CD4-positive, alpha-beta T cell treated with Interleukin-17A for 1 hour (primary cell): ENCODE measurements at places on chromosomes 3 and 15.
A peak's percentile ranks its signal among the peaks of the same experiment; 100 is the strongest.

DNA sequence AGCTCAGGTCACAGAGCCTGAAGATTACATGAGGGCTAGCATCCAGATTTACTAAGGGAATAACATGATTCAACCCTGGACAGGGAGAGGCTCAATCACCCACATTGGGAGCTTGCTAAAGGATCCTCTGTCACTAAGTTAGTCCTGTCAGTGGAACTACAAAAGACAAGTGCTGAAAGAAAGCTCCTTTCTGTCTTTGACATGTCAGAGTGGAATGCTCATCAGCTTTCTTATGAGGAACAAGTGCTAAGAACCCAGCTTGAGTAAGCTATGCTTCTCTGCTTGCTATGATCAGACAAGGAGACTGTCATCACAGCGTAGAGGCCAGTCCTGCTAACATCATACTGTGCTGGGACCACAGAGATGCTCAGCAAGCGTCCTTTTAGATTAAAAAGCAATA is 74.5 kb downstream of the MB21D2 start:
- no peak for DNase-seq

GRCh38 chr3:62228467-62228866 is 144.9 kb downstream of the FEZF2 start:
- no peak for DNase-seq

GRCh38 chr15:64455961-64456371 is 4.4 kb upstream of the ZNF609 start:
- DNase-seq, result no peak

GRCh38 chr3:156171281-156172267 is 51.2 kb downstream of the KCNAB1 start:
- no peak for DNase-seq

- no peak for DNase-seq
These were observed 716.5 kb upstream of the GOLIM4 start for GRCh38 chr3:168812234-168812633.

DNA sequence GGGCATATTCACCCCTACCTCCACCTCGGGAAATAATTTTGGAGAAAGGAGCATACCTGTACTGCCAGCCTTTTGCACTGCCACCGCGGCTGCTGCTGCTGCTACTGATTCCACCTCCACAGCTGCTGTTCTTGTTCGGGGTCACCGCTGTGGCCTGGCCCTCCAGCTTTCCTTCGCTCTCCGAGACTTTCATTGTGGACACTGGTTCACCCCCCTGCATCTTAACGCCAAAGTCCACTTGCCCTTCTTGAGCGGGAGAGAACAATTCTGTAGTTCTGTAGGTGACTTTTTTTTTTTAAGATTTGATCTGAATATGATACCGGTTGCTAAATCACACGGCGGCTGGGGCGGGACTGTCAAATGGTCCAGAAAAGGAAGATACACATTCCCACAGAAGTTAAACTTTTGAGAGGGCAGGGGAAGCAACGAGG is 701 bp downstream of the OSBPL11 start:
- no peak for DNase-seq

DNA sequence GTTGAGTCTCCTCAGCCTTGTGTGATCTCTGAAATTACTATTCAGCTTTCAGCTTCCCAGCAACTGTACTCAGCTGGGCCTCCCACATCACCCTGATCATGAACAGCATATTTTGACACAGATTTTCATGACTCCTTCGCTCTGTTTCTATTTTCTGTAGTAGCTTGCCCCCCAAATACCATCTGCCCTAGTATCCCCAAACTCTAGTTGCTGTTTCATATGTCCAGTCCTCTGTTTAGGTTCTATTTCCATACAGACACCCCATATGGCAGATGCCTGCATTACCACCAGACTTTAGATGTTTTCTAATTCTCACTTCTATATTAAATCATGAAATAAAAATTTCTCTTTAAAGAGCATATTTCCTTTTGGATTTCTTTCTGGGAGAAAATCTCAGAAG is 217.2 kb upstream of the ARPP21 start:
- DNase-seq, result no peak

DNA sequence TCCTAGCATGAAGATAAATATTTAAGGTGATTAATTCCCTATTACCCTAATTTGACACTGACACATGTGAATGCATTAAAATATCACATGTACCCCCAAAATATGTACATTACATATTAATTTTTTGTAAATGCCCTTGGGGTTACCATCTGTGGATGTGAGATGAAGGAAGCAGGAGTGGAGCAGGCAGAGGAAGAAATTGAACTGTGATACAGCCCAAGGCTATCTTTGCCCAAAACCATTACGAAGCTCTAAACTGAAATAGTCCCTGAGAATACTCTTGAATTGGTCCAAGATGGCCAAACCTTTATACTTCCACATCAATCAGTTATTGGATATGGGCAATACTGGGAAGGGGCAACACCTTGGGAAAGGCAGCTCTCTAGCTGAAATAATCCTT is 105.0 kb downstream of the CLASP2 start:
- no peak for DNase-seq

DNA sequence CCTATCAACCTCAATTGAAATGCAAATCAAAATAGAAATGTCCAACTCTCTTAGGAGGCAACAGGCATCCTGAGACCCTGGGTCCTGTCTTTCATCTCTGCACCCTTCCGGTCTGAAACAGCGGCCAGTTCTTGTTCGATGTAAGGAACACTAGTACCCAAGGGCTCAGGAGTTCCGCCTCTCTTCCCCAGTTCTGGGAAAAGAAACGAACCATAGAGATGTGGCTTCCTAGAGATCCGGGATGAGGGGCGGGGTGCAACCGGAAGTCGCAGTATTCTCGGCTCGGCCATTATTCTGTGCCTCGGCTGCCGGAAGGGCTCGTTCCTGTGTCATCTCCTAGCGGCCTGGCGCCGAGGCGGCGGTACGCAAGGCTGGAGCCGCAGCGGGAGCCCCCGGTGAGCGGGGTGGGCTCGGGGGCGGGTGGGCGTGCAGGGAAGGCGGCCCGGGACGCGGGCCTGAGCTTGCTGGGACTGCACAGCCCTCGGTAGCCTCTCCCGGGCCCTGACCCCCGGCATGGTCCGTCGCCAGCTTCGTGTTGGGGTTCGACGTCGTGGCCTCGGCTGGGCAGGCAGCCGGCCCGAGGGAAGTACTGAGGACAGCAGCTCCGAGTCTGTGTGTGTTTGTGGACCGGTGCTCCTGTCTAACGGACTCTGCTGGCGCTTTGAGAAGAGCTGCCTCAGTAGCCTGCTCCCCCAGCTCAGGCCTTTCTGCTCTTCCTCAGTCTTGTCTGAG is at the start of gene ZNF197:
Gene ZNF197 (plus strand): TSS at position 288 of the 732 bp plus-strand sequence. CDS start 4,119 bp downstream, outside the sequence.
- DNase-seq, result peak; percentile 61

- DNase-seq, result no peak
These were observed 1152.4 kb upstream of the ALCAM start for GRCh38 chr3:104214277-104214676.

DNA sequence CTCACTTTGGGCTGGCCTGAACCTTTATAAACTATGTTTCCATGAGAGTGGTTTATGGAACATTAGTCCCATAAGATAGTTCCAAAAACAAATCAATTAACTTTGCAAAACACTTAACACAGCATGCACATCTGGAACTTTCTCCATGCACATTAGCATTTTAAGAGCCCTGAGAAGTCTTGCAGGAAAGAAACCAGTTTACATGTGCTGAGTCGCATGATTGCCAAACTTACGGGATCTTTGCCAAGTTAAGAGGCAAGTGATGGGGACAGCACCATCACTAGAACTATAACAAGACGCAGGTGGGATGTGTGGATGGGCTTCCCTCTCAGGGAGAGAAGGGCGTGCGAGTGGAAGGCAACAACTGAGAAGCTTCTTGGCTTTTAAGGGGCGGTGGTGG is 20.7 kb downstream of the ADAMTS9 start:
- DNase-seq, result no peak

GRCh38 chr3:130537673-130538304 is 20.8 kb downstream of the COL6A6 start:
- no peak for DNase-seq

DNA sequence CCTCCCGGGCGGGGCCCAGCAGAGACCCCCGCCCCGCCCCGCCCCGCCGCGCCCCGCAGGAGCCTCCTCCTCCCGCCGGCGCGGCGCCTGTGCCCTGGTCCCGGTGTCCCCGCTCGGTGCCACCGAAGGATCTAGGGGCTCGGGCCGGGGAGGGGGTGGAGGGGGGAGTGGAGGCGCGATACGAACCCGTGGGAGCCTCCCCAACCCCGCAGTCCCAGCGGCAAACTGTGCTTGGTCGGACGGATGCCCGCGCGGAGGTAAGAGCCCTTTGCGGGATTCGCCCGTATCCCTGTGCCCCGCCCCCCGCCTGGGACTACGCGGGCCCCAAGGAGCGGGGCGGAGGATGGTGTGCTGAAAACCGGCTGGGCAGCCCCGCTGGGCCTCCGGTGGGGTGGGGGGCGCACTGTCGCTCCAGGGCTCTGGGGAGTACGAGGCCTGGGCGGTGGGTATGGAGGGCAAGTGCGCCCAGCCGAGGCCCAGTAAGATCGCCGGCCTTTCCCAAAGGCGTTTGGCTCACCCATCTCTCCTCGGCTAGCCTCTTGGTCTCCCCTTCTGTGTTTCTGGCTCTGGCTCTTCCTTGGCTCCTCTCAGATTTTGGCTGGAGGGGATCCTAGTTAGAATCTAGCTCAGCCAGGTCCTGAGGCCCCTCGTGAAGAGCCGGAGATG is 65.6 kb upstream of the POLG start:
- no peak for DNase-seq

GRCh38 chr3:103992469-103992868 is 1374.2 kb upstream of the ALCAM start:
- no peak for DNase-seq

DNA sequence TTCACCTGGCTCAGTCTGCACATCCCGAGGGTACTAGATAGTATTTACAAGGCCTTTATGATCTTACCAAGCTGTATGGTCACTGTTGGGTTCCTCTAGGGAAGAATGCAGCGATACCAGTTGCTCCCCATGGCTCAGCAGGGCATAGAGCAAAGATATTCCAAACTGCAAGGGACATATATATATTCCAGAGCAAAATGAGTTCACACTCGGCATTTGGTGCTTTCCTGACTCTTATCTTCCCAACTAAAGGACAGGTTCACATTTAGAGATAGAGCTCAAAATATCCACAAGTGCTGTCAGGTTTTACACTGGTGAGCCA is 3.5 kb upstream of the SPG11 start:
- DNase-seq, result no peak

DNA sequence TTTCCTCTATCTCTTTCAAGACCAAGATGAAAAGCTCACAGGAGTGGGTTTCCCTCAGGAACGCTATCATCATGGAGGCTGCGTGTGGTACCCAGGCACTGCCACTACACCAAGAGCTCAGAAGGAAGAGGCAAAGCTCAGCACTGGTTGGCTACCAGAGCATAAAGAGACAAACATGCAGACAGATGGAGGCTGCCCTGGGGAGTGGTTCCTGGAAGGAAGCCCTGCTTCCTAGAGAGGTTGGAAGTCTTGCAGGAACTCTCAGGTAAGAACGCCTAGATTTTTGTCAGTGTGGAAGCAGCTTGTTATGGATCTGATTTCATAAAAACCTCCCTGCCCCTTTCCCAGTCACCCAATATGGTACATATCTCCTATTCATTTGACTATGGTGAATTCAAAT is 49.9 kb upstream of the ADCY5 start:
- DNase-seq, result no peak

DNA sequence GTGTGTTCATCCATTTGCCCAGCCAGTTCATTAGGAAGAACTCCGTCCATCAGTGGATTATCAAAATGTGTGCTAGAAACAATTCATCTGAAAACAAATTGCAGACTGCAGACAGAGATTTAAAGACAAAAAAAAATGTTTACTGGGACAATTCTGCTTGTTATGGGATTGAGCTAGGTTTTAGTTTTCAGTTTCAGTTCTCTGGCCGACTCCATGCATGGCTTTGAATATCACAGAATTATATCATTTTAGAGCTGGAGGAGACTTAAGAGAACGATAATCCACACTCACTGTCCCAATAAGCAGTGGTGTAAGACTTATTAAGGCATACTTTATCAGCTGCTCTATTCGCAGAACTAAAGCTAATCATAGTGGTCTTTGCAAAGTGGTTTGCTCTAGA is 51.1 kb downstream of the TFG start:
- DNase-seq, result no peak

DNA sequence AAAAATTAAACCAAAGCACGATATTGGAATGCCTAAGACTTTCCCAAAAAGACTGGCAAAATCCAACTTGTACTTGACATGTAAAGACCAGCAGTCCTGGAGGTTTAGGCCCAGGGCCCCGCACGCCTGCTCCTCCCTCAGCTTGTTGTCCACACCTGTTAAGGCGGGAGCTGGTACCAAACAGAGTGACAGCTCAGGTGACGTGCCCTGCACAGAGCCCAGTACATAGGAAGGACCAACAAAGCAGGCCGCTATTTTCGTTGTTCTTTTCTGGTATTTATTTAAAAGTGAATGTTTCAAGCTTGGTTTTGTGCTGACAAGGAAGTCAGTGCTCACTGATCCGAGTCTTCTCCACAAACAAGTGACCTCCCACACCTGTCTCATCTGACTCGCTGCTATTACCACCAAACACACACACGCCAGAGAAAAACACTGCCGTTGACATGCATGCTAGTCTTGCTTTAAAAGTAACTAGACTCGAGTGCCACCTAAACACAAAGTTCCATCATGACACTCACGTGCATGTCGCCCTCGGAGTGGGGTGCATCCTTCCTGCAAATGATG is 50.2 kb downstream of the HERC2 start:
- DNase-seq, result no peak

GRCh38 chr3:128267541-128267940 is 114.3 kb downstream of the EEFSEC start:
- no peak for DNase-seq

DNA sequence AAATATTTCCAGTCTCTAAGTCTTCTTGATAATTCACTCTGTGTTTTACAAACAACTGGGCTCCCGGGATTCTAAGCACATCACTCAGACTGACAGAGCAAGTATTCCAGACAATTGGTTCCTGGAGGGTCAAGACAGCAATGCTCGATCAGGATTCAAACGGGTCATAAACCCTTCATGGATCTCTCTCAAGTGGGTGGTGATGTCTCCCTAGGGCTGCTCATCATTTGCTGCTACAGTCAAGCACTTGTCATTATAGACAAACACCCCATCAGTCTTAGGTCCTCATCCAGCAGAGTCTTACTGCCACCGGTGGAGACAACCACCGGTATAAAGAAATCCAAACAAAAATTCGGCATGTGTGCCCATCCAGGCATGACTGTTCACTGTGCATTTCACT is 921.1 kb downstream of the FHIT start:
- no peak for DNase-seq

DNA sequence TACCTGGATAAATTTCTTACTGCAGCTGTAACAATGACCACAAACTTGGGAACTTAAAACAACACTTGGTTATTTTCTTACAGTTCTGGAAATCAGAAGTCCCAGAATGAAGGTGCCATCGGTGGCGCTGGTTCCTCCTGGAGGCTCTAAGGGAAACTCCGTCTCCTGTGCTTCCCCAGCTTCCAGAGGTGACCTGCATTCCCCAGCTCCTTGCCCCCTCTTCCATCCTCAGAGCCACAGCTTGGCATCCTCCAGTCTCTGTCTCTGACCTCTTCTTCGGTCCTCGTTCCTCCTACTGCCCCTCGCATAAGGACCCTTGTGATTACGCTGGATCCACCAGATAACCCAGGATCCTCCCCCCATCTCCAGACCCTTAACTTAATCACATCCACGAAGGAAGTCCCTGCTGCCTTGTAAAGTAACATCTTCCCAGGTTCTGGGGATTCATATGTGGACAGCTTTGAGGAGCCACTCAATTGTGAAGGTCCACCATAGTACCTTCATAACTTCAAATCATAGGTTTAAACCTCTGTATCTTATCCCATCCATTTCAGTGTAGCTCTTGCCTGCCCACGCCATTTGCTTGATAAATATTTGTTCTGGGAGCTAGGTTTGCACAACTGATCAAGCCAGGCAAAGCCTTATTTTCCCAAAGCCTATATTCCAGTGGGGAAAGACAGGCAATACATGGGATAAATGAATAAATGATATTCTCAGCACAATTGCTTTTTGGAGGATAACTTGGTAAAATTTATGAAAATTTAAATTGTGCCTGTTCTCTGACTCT is 34.8 kb downstream of the KLF15 start:
- no peak for DNase-seq
